ENCODE measurements at places on chromosomes 7 and 10. TPM values are rescaled to one million over a fixed set of nuclear protein-coding genes. Genes with fewer than 3 reads are reported as not detected.

Gene PDE6C
- not detected for total RNA-seq

Gene TMEM213
- total RNA-seq, result not detected

Gene ZEB1
- total RNA-seq, result 41.3 TPM

Gene LBX1
- total RNA-seq, result not detected

Gene C10orf143
- total RNA-seq, result 10.3 TPM

Gene LRRTM3
- total RNA-seq, result 5.9 TPM

Gene KLHL7
- 33.0 TPM for total RNA-seq

Gene ZNF485
- total RNA-seq, result 4.5 TPM
